ENCODE measurements at places on chromosomes 4 and X.

- DNase-seq, result no peak
These were observed 101.2 kb downstream of the SMIM20 start for GRCh38 chr4:26015133-26015651.

GRCh38 chr4:82784681-82785610, 13.7 kb downstream of the SCD5 start:
- DNase-seq, result no peak

DNA sequence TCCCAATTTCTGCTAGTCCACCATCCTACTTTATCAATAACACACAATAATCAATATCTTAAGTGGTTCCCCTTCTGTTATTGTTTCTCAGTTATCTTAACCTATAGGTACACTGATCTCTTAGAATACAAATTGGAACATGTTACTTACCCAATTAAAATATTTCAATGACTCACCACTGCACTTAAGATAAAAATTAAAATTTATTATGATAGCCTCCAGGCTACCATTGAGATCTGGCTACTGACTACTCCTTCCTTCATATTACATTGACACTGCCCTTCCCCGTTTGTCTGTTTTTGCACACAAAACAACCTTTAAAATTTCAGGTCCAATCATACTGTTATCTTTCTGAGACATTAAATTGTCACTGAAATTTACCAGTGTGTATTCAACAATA, 1074.7 kb downstream of the ADGRL3 start:
- no peak for DNase-seq

DNA sequence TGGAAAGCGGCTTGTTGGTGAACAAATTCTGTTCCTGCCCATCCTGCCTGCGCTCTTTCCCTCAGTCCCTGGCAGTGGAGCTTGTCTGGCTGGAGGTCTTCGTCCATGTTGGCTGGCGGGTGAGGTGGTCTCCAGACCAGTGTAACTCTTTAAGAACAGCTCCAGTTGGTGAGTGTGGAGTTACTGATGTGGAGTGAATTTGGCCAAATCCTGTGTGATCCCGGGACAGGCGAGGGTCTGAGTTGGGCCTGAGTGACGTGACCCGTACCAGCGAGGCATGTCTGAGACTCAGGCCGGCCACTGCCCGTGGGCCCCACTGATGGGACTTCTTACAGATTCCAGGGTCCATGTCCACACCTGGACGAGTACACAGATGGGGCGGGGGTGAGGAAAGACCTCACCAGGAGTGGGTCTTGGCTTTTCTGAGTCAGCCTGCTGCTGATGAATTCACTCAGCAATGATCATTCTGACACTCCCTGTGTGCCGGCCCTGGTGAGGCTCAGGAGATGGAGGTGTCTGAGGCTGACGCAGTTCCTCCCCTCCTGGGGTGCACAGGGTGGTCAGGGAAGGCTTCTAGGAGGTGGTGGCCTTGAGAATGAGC, 45.5 kb downstream of the PSAPL1 start:
- no peak for DNase-seq

DNA sequence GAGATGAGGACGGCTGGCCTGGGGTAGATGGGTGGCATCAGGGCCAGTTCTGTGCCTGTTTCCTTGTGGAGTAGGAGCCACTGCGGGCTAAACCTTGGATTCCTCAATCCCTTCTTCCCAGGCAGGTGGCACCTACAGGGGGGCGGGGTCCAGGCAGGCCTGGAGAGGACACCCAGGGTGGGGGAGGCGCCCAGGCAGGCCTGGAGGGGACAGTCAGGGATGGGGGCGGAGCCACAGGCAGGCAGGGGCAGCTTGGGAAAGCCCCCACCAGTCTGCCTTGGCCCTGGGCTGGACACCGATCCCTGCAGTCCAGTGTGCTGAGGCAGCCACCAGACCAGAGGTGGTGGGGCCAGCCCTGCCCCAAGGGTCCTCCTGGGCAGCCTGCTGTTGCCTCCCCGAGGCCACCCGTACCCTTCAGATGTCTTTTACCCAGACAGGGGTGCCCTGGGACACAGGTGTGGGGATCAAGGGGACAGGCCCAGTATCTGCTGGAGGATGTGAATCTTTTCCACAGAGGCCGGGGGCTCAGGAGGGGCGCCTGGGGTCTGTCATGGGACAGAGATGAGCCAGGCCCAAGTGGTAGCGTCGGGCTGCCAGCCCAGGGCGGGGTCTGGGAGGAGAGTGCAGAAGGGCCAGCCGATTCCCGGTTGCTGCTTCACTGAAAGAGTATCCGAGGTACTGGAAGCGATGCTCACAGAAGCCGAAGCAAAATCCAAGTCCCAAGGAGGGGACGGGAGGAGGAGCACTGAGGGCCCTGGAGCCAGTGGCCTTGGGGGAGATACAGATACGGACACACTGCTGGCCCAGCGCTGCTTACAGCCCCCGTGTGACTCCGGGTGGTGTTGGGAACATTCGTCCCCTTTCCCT, 34.5 kb downstream of the LRPAP1 start:
- DNase-seq, result no peak

DNA sequence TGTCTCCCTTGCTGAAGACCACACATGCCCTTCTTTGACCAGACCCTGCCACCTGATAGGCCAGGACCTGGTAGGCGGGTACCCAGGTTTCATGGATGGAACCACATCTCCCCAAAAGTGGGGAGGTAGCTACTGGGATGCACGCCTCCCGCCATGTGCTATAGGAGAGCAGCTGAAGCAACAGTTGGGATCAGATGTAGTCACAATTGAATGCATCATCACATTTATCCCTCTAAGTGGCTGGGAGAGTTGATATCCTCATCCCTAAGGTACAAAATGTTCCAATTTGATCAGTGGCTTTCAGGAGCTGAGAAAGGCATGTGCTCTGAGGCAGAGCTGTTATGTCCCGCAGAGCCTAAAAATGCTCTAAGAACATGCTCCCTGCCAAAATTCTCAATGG, 54.0 kb upstream of the MTM1 start:
- no peak for DNase-seq

DNA sequence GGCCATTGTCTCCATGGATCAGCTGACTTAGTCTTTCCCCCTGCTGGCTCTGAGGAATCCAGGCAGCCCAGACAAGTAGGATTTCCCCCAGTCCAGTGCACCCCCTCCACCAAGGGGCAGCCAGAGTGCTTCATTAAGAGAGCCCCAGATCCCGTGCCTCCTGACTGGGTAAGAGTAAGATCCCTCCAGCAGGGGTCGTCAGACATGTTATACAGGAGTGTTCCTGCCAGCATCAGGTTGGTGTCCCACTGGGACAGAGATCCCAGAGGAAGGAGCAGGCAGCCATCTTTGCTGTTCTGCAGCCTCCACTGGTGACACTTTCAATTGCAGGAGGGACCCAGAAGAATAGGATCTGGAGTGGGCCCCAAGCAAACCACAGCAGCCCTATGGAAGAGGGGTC, 29.0 kb upstream of the INPP4B start:
- no peak for DNase-seq

- DNase-seq, result no peak
These were observed 57.7 kb downstream of the PRPS1 start for GRCh38 chrX:107686026-107686425.

DNA sequence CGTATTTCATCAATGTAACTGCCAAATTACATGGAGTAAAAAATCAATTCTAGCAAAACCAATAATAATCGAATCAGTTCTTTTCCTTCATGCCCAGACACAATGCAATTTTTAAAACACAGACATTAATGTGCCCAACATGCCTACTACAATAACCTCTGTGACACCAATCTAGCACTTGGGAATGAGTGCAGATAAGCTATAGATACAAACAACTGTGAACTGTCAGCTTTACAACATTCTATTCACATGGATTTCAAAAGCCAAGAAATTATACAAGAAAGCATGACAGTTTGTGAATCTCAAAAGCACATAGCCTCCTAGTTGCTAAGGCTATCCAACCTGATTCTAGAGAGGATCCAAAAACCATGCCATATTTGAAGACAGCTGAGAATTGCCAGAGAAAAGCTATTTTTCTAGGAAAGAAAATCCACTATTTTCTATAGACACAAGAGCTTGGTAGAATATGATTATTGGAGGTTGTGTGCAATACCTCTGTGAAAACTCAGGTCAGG, 80.6 kb downstream of the COMMD8 start:
- DNase-seq, result no peak

- no peak for DNase-seq
These were observed 45.4 kb downstream of the CHST7 start for GRCh38 chrX:46618947-46619346.

DNA sequence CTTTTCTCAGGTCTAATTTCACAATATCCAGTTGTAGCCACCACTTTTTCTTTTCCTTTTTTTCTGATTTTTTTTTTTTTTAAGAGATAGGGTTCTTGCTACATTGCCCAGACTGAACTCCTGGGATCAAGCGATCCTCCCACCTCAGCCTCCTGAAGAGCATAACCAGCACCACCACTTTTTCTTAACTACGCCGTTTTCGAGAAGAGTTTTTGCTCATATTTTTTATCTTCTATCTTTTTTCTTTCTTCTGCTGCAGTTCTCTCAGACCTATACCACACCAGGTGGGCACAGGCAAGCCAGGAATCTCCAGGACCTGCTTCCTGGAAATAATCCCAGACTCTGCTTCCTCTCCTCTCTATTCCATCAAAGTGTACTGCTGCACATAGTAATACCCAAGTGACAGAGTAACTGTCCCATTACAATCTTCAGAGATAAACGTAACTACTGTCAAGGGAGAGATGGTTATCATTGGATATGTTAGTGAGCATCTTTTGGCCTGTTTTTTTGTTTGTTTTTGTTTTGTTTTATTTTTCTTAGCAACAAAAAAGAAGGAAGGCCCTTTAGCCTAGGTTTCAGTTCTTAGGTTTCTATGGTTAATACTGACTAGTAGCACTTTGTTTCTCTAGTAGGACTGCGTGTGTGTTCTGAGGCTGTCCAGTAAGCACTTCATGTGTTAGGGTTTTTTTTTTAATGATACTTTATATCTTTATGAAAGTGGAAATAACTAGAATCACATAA, 59.2 kb upstream of the TXK start:
- no peak for DNase-seq

DNA sequence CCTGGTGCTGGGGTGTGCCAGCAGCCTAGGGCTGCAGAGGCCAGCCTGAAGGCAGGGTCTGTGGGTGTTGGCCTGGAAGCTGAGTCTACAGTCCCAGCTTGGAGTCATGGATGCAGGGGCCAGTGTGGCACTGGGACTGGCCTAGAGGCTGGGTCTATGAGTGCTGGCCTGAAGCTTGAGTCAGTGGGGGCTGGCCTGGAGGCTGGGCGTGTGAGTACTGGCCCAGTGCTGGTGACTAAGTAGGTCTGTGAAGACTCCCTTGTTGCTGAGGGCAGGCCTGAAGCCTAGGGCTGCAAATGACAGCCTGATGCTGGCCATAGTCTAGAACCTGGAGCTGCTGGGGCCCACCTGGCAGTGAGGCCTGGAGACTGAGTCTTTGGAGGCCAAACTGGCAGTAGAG, 31.3 kb upstream of the ALG13 start:
- no peak for DNase-seq

All from stimulated activated CD8-positive, alpha-beta memory T cell treated with anti-CD3 and anti-CD28 coated beads, Interleukin-12 subunit alpha, Interleukin-12 subunit beta, amount 100 ng/mL, for 1 hour (primary cell).